AG09319 (cell line): ENCODE measurements at places on chromosomes 16 and 17.

DNA sequence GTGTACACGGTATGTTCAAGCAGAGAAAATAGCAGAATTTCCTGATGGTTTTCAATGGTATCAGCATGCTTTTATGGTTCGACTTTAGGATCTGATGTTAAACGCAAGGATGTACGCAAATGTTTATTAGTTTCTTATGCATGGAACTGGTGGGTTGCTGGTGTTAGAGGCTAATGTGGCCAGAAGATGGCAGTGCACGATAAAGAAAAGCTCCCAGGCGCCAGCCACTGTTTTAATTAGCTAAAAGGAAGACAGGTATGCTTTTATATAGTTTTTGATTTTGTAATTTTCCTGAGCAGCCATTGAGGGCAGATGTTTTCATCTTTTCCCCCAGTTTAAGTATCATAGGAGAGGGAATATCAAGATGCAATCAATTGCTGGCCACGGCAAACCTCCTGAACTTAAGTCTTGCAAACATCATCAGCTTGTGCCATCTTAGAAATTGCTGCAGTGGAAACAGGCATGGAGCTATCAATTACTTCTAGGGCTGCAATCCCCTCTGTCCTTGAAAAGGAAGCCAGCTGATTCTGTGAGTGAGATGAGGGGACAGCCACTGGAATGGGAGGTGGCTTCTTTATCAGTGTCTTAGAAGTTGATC lies 648.5 kb upstream of the RBFOX1 start:
- DNase-seq, result no peak

DNA sequence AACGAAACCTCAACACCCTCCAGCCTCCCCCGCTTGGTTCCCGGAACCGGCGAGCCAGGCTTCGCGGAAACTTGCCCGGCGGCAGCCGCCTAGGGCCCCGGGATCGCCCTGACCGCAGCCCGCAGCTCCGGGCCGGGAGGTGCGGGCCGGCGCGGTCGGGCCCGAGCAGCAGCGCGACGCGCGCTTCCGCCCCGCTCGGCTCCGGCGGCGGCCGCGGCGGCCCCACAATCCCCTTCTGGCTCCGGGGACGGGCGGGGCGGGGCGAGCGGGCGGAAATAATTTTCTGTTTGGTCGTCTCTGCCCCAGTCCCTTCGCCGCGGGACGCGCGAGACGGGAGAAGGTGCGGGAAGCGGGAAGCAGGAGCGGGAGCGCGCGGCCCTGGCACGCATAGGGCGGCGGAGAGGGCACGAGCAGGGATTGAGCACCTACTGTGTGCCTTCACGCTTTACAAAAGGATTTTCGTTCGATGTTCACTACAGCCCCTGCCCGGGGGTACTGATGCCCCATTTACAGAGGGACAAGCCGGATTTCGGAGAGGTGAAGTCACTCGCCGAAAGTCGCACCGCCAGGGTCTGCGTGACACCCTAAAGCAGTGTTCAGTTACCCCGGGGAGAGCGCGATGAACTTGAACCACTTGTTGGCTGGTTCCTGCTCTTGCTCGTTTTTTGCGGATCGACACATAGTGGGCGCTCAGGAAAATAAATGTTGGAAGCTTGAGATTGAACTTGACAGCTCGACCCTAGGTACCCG lies 2.7 kb upstream of the MLLT6 start:
- DNase-seq, result peak; percentile 55

GRCh38 chr16:25317732-25318316 lies 60.2 kb upstream of the ZKSCAN2 start:
- DNase-seq, result no peak

DNA sequence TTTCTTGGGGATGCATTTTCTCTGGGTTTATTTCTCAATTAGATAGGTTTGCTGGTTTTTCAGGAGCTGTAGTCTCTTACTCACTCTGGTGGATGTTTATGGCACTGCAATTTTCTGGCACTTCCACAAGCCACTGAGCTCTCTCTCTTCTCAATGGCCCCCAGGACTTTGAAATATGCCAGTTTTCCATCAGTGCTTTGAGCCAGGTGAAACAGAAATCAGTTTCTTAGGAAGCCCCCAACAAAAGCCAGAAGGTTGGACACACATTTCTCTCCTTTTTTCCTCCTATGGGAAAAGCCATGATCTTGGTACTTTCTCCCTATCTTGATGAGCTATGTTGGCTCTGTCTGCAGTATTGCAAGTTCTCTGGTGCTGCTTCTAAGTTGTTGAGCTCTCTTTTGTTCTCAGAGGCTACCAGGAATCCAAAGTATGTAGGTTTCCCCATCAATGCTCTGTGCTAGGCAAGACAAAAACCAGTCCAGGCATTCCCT lies 90.7 kb upstream of the SMIM36 start:
- no peak for DNase-seq

DNA sequence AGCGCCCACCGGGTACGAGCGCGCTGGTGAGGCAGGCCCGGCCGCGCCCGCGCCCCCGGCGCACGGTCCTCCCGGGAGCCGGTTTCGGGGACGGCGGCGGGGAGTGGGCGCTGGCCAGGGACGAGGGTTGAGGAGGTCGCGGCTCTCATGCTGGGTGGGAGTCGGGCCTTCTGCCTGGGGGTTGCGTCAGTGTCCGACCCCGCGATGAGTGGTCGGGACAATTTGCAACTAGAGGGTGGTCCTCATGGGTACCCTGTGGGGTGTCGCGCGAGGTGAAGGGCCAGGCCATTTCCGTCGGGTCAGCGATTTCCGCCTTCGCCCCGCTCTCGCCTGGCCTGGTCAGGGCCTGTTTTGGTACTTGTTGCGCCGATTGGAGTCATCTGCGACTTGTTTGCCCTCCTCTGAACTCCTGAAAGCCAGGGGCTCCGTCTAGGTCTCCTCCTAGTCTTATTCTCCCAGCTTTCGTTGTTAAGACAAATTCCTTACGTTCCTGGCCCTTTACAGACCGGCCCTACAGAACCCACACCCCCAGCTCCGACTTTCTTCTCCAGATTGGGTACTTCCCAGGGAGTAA lies 14.9 kb downstream of the NAA60 start:
- no peak for DNase-seq

GRCh38 chr16:84179612-84180320 lies 7.1 kb downstream of the TAF1C start:
- no peak for DNase-seq
